ENCODE measurements at places on chromosomes 13 and 19.

- DNase-seq: no peak
Measured at GRCh38 chr19:28520998-28521568, 691.9 kb downstream of the UQCRFS1 start.

DNA sequence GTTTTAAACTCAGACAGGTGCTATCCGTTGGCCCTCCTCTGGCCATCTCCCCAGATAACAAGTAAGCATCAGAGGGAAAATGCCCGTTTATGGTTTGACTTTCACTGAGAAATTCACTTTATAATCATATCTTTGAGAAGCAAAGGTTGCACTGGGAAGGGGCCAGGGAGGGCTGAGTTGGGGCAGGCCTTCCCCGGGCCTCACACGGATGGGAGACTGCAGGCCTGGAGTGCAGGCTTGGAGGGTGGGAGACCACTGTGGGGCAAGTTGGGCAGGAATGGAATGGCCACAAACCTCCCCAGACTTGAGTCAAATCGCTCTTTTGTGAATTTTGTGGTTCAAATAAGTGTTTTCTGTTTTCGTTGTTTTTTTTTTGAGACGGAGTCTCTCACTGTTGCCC, 451.7 kb downstream of the TSHZ3 start:
- DNase-seq: no peak

- DNase-seq: no peak
Measured at GRCh38 chr19:12194827-12195731, 32.2 kb downstream of the ZNF136 start.

DNA sequence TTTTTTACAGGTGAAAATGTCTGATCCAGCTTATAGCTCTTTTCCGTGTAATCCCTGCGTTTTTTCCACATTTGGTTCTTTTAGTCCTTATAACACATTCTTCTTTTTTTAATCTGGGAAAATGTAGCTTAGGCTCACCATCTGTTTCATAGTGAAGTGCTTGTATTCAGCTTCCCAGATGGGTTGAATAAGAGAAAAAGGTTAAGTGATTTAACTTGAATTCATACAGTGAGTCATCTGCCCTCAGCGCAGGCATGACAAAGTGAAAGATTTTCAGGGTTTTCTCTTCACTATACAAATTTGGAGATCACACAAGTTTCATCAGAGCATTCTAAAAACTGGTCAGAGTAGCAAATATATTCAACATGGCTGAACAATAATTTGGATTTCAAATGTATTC, 224.8 kb downstream of the SPRY2 start:
- DNase-seq: no peak

DNA sequence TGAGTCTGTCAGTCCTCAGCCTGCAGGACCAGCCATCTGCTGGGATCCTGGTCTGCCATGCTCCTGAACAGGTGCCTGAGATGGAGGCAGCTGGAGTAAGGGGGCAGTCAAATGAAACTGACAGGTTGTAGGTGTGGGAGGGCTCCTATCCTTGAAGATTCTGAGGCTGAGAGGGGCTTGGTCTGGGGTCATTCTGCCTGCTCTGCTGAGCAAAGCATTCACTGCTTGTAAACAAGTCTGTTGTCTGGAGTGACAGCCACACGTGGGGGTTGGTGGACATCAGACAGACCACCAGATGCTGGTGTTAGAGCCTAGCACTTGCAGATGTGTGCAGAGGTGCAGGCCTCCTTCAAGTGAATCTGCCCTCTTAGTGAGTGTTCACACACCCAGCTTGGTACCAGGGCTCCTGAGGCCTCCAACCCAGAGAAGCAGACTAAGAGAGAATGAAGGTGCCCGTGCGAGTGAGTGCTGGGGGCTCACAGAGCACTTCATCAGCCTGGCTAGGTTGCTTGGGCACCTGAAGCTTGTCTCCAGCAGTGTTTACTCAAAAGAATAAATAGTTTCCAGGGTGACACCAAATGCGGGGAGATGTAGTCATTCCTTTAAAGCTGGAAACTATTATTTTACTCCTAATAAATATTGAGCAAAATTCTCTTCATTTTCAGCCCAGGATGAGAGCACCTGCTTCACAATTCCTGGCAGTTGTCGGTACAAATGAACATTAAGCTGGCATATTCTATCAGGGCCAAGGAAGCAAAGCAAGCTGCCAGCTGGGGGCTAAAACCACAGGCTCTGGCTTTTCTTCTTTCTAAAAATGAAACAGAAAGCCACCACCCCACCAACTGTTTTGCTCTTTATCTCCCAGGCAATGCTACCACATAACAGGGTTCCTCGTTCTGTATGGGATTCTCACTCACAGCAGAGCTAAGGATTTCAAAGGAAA, 82.3 kb downstream of the RNASEH2B start:
- no peak for DNase-seq

DNA sequence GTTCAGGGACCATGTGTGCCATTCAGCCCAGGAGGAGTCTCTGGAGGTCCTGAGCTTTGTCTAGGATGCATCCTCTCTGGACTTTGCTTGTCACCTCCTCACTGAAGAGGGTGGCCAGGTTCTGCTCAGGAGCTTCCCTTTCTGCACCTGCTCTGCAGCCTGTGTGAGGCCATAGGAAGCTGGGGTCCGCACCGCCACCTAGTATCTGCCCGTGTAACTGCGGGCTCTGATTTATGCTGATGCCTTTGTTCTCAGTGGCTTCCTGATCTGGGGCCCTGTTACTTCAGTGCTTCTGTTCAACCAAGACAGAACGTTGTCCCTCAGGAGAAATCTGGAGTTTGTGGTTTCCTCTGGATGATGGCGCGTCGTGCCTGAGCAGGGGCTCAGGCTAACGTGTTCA, 15.5 kb downstream of the ZNF610 start:
- DNase-seq: no peak

- DNase-seq: no peak
Measured at GRCh38 chr13:25881971-25882451, 169.8 kb downstream of the SHISA2 start.

Data from brain pericyte (primary cell).